ENCODE measurements at places on chromosomes 1 and 21.

GRCh38 chr1:94878329-94878728, 48.6 kb downstream of the CNN3 start:
- no peak for DNase-seq

- DNase-seq = no peak
These were observed 245.0 kb upstream of the B3GALT2 start for GRCh38 chr1:193431265-193431977.

- no peak for DNase-seq
These were observed 605.7 kb downstream of the MATN1 start for GRCh38 chr1:30117685-30118084.

GRCh38 chr1:19577036-19577435, 67.1 kb upstream of the NBL1 start:
- DNase-seq = no peak

- DNase-seq = no peak
These were observed 121.5 kb upstream of the KRTAP19-8 start for GRCh38 chr21:31159808-31160207.

DNA sequence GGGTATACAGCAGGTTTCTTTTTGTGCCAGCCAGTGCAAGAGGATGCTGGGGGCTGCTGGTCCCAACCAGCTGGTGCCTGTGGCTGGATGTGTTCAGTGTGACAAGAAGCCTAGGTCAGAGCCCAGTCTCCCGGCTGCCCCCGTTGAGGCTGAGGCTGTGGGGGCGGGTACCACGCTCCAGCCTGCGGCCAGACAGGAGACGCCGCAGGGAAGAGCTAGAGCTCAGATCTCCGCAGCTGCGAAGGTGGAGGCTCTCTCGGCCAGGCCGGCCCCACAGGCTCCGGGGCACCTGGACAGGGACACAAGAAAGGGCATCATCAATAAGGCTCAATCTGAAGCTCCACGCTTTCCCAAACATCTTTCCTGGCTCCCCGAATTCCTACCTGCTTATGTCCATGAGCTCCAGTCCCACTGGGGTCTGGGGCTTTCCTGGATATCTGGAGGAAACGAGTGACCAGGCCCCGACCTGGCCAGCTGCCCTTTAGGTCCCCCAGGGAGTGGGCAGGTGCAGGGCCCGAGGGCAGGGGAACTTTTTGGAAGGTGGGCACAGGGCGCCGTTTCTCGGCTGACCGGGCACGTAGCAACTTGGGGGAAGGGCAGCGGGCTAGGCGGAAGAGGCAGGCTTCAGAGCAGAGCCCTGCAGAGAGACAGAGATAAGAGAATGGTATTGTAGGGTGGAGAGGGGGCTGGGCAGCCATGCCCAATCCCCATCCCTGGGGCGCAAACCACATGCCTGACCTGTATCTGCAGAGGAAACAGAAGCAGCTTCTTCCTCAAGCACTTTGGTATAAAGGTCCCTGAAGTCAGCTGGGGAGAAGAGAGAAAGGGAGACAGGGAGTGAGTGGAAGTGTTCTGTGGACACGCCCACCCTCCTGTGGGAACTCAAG, 7.4 kb downstream of the ENTREP3 start:
- DNase-seq = no peak

DNA sequence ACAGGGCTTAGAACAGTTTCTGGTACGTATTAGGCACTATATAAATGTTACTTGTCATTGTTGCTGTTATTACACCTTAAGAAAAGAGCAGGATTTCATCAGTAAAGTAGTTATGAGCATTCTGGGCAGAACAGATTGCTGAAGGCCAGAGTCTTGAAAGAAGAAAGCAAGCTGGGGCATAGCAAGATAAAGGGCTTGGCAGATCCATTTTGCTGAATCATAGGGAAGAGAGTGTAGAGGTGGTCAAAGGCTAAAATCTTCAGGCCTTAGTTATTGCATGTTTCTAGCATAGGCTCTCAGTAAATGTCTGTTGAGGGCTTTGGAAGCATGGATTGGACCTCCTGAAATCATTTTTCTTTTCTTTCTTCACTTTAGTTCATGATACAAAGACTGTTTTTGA, 67.5 kb downstream of the PLA2G4A start:
- DNase-seq = no peak

DNA sequence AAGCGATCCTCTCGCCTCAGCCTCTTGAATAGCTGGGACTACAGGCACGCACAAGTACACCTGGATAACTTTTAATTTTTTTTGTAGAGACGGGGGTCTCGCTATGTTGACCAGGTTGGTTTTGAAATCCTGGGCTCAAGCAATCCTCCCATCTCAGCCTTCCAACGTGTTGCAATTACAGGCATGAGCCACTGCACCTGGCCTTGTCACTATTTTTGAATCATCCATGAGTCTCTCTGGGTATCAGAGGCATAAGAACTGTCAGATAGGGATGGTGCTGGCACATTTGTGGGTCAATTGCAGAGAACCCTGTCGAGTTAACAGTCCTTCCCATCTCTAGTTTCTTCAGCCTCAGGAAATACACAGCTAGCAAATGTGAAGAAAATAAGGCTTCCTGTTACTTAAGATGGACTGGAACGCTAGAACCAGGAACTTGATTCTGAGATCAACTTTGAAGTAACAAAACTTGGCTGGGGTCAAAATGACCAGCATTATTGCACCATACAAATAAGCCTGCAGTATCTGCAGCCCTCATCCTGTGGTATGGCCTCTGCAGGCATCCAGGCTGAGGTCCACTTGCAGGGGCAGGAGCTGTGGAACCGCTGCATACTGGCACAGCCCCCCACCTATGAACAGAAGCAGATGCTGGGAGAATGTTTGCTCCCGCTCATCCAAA, 124.3 kb upstream of the GADD45A start:
- DNase-seq = no peak

DNA sequence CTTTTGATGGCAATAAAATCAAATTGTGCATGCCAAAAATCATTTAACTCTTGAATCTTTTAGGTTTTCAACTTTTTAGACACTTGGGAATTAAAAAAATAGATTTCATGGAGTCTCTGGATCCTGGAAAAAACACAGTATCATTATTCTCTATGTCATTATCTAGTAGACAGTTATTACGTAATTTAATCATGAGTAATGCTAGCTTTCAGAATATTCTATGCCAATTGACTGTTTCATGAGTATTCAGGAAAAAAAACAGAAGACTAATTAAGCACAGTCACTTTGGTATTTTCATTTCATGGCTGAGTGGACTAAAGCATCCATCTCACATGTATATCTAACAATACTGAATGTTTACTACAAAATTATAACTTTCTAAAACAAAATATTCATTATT, 44.0 kb downstream of the ODF2L start:
- no peak for DNase-seq

DNA sequence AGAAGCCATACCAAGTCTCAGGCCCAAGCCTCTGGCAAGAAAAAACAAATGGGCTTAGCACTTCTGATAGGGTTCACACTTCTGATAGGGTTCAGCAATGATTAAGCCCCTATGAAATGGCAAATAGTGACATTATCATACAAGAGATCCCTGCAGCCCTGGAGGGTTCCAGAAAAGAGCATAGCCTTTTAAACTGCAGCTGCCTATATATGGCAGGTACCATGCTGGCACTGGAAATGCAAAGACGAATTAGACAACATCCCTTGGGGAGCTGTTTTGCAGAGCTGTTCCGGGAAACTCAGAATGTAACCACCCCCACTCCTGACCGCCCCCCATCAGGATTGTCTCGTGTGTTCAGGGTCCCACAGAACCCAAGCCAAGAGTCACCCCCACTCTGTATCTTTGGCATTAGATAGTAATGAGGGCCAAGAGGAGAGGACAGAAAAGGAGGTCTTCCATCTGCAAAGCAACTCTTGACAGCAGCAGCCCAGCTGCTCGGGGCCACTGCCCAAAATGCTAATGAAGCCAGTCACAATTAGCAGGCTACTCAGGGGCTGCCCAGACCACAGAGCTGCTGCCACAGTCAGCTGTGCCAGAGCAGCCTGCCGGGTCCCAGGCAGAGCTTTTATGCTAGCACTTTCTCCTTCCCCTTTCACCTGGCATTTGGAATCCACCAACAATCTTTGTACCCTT, 50.9 kb downstream of the ITPKB start:
- no peak for DNase-seq

- no peak for DNase-seq
These were observed 16.7 kb upstream of the COL6A2 start for GRCh38 chr21:46081022-46081861.

DNA sequence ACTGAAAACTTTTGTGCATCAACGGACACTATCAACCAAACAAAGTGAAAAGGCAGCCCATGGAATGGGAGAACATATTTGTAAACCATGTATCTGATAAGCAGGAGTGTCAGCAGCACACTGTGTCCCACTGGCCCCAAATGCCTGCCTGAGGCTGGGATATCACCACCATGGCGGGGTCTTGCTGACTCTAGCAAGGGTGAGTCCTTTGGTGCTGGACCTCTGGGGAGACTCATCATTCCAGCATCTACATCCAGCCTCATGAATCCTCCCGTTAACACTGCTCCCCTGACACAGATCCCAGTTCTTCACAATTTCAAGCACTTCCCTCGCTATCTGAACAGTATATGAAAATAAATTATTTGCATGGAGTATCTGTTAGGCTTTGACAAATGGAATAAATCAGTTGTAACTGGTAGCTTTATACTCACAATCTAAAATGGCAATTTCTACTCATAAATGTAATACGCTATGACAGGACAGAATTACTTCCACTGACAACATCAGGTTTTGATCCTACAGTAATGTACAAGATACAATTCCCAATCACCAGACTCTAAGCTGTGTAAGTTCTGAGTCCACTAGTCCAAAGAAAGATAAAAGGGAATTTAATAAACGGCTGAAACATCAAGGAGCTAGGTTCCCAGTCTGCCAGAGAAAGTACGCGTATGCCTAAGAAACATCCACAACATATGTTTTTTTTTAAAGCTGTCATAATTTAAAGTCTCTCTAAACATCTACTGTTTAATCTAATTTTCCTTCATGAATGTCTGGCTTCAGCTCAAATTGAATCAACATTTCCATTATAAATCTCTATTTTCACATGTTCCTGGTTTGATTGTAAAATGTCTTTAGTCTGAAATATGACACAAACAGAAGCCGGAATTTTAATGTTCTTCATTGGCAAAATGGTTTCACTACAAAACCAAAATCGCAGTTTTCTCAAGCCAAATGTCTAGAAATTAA, 95.1 kb downstream of the SIPA1L2 start:
- no peak for DNase-seq

DNA sequence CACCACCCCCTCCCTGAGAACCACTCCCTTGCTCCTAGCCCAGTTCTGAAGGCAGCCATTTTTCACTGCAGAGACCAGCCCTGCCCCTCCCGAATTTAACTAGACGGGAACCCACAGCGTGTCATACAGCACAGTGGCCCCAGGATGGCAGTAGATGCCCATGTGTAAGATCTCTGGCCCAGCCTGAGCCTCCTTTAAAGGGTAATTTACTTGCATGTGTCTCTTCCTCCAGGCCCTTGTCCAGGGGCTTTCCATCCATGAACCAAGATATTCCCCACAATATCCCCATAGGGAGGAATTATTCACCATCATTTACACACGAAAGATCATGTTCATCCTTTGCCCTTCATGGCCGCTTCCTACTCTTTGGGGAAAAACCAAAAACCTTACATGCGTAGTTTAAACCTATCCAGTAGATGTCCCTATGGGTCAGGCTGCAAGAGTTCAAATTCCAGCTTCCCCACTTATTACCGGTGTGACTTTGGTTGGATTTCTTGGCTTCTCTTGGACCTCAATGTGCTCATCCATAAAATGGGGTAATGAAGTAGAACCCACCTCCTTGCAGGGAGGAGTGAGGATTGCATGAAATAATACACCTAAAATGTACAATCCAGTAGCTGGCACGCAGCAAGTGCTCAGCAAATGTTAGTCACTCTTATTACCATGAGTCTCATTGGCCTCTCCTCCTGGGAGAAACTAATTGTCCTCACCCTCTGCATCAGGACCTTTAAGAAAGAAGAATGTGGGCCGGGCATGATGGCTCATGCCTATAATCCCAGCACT, 4.0 kb upstream of the LACTBL1 start:
- DNase-seq = peak; percentile 2

DNA sequence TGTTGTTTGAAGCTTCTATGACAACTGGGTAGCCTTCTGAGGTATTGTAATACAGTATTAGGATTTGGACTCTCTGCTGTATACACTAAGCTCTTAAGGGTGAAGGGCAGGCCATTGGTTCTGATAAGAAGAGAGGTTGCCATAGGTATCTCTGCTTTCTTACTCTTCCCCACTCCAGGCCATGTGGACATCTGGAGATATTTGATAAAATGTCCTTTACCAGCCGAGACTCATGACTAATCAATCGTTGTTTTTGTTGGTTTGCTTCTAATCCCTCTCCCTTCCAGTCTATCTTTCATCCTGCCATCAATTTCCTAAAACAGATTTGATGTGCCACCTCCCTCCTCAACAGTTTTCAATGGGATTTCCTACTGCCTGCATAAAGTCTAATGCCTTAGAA, 64.6 kb upstream of the WDR26 start:
- DNase-seq = no peak

DNA sequence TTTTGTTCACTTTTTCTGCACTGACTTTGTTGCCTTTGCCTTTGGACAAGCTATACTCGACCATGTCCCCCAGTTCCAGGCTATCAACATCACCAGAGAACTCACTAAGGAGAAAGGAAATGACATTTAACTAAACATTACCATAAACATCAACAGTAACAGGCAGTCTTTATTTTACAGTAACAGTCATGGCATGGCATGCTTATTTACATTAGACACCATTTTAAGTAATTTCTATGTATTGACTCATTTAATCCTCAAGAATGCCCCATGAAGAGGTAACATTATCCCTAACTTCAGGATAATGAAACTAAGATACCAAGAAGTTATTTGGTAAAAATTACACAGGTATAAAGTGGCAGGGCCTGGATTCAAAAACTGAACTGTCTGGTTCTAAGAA, 8.7 kb upstream of the NRAS start:
- DNase-seq = no peak

DNA sequence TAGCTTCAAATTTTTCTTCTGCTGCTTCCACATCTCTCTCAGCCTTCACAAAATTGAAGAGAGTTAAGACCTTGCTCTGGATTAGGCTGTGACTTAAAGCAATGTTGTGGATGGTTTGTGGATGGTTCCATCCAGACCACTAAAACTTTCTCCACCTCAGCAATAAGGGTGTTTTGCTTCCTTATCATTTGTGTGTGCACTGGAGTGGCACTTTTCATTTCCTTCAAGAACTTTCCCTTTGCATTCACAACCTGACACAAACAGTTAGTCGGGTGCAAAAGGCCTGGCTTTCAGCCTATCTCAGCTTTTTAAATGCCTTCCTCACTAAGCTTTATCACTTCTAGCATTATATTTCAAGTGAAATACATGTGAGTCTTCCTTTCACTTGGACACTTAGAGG, 30.3 kb downstream of the DENND1B start:
- DNase-seq = no peak

- DNase-seq = no peak
These were observed 6.1 kb downstream of the GPR137B start for GRCh38 chr1:236148470-236148845.

- DNase-seq = no peak
These were observed 49.1 kb upstream of the LAPTM5 start for GRCh38 chr1:30806381-30807317.

- no peak for DNase-seq
These were observed 91.5 kb downstream of the ARHGEF10L start for GRCh38 chr1:17630986-17631385.

GRCh38 chr1:113021430-113022085, 51.4 kb upstream of the LRIG2 start:
- DNase-seq = no peak

- DNase-seq = no peak
These were observed 13.0 kb upstream of the PARP1 start for GRCh38 chr1:226420897-226421296.

Measured in stimulated activated CD8-positive, alpha-beta memory T cell treated with anti-CD3 and anti-CD28 coated beads, Interleukin-7, amount 100 ng/mL, for 1 hour (primary cell).